Right ventricle myocardium inferior (tissue), 1 donor: ENCODE measurements at places on chromosomes 11 and 22.

GRCh38 chr11:36711104-36711825, 113.2 kb upstream of the RAG2 start:
- DNase-seq = no peak

DNA sequence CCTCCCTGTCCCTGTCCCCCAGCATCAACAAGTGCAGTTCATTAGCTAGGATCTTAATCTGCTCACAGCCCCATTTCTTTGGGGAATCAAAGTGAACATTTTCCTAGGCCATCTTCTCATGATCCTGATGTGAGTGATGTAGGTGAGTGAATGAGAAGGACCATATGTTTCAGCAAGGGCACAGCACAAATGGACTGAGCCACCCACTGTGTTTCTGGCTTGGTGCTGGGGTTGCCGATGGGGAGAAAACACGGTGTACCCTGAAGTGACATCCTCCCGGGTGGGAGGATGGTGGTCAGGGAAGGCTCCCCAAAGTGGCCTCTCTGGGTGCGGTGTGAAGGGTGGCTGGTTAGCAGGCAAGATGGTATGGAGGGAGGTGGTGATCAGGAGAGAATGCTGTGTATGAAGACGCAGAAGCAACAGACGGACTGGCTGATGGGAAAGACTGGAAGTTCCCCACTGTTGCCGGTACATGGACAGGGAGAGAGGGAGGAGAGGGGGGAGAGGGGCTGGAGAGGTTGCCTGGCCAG, 72.2 kb downstream of the JAM3 start:
- no peak for DNase-seq

- no peak for DNase-seq
Observed at GRCh38 chr11:110907629-110908028, 195.4 kb upstream of the ARHGAP20 start.

- no peak for DNase-seq
Observed at GRCh38 chr11:64694821-64695365, 28.1 kb downstream of the NRXN2 start.

- no peak for DNase-seq
Observed at GRCh38 chr11:19664886-19665548, 47.6 kb upstream of the NAV2 start.

GRCh38 chr22:43988960-43989359, 33.7 kb downstream of the SAMM50 start:
- DNase-seq = no peak

- DNase-seq = peak; percentile 73
Observed at GRCh38 chr22:25563761-25564319, 635 bp upstream of the GRK3 start.

- DNase-seq = no peak
Observed at GRCh38 chr11:103681855-103682254, 354.6 kb upstream of the DDI1 start.

GRCh38 chr11:32447252-32447651, 11.9 kb upstream of the WT1 start:
- no peak for DNase-seq

GRCh38 chr11:64157631-64158394, 8.1 kb downstream of the MACROD1 start:
- no peak for DNase-seq

DNA sequence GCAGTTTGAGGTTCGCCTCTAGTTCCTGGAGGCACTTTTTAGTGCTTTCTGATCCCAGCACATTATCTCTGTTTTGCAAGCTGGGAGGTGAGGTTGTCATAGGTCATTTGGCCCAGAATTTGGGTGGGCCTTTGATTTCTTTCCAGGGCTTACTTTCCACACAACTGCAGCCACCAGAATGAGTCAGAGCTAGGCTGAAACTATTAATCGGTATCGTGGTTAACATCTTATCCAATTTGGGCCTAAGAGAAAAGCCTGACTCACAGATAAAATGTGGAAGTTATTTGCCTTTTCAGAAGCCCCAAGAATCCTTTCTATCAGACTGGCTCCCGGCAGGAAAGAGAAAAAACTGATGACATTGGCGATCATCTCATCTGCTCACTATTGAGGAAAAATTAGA, 166.4 kb downstream of the KIRREL3 start:
- DNase-seq = no peak

DNA sequence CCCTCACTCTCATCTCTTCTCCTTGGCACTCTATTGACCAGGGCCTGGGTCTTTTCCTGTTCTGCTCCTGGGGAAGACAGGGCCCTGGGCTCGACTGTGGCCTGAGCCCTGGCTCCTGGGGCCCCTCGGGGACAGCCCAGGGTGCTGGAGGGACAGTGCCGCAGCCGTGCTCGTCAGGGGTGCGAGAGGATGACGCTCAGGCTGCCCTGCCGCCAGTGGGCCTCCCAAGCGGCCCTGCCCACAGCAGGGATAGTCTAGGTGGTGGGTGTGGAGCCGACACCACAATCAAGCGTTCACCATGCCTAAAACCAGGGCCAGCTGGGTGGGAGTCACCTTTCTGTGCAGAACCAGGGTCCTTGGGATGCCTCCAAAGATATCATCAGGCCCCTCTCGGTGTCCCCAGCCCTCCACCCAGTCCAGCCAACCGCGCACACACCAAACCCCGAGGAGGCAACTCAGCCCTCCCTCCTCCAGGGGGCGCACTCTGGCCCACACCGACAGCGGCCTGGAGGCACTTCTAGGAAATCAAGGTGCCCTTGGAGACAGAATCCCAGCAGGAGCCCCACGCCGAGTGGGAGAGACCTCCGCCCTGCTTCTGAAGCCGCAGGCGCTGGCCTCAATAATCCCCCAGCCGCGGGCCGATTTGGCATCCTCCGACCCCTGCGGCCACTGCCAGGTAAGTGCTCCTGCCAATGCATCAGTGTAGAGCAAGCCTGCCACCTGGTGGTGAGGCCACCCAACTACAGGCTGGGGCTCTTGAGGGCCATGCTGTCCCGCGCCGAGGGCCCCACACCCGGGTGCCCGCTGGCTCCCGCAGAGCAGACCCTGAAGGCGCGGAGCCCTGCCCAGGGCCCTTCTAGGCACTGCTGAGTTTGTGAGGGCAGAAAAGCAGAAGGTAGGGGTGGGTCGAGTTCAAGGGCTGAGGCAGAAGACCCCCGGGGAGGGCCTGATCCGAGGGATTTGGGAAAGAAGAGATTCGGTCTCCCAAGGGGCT, 496.4 kb downstream of the BUD13 start:
- DNase-seq = peak; percentile 88

- no peak for DNase-seq
Observed at GRCh38 chr11:124745270-124745834, 5.6 kb downstream of the NRGN start.

- no peak for DNase-seq
Observed at GRCh38 chr11:122344215-122344614, 228.2 kb upstream of the BLID start.

DNA sequence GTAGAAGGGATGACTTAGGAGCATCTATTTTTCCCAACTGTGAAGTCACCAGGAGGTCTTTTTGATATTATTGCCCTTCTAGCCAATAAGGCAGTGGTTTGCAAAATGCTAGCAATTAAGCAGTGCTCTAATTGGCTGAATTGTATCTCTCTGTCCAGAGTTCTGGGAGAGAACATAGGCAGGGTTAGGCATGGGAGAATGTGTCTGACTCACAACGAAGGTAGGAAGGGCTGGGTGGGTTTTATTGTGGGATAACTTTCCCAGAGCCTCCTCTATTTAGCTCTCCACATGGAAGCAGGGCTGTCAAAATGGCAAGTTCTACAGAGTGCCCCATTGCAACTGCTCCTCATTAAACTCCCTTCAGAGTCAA, 415.9 kb upstream of the CADM1 start:
- no peak for DNase-seq

- DNase-seq = no peak
Observed at GRCh38 chr11:62725646-62726045, 1.6 kb downstream of the HNRNPUL2 start.

DNA sequence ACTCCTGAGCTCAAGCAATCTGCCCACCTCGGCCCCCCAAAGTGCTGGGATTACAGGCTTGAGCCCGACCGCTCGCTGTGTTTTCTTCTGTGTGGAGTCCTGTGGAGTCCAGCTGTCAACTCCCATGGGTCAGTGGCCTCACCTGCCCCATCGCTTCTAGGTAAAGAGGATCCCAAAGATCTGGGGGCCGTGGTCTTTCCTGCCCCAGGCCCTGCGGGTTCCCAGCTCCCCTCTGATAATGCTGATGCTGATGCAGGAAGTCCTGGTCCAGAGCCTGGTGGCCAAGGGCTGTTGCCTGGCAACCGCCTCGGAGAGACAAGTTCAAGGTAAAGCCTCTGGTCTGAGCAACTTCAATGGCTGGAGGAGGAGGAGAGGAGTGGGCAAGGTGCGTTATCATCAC, 9.6 kb downstream of the SSTR3 start:
- no peak for DNase-seq

DNA sequence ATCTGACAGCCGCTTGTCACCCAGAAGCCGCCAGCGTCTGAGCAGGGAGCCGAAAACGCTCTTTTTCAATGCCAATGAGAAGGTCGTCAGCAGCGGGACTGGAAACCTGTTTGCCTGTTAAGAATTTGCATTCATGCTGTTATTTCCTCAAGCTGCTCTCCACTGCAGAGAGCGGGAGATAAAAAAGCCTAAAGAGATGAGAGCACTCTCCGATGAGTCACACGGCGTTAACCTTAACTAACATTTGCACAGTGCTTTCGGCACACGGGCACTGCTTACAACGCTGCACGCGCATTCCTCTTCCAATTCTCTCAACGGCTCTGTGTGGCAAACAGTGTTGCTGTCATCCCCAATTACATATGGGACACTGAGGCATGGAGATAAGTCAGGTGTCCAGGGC, 40.0 kb upstream of the RTL6 start:
- DNase-seq = no peak

DNA sequence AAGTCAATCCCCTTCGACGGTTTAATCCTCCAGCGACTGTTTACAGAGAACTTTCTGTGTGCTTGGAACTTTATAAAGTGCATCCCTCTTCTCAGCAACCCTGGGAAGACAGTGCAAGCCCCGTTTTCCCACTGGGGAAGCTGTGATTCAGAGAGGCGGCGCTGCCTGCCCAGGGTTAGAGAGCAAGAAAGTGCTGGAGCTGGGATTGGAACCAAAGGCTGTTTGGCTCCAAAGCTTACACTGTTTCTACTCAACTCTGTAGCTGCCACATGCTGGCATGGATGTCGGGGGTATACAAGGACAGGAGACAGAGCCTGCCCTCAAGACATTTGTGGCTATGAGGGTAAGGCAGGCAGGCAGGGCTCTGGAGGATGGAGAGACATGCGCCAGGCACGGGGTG, 13.0 kb downstream of the FBLN1 start:
- no peak for DNase-seq

- no peak for DNase-seq
Observed at GRCh38 chr11:57499983-57500461, 15.5 kb downstream of the SLC43A1 start.

DNA sequence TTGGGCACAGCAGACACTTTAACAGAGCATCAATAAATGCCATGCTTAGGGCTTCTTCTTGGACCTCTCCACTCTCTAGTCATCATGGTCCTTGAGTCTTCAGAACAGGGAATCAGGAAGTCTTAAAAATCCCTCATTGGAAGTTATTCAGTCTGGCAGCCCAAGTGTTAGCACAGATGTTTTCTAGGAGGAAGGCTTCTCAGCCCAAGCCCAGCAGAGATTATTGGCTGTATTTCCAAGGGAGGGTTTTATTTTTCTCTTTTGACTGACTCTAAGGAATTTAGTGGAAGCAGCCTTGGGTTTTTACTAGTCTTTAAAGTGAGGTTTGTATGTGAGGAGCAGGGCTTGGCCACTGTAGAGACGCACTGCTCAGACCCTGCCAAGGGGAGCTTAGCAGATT, 41.9 kb downstream of the CEP164 start:
- DNase-seq = no peak

DNA sequence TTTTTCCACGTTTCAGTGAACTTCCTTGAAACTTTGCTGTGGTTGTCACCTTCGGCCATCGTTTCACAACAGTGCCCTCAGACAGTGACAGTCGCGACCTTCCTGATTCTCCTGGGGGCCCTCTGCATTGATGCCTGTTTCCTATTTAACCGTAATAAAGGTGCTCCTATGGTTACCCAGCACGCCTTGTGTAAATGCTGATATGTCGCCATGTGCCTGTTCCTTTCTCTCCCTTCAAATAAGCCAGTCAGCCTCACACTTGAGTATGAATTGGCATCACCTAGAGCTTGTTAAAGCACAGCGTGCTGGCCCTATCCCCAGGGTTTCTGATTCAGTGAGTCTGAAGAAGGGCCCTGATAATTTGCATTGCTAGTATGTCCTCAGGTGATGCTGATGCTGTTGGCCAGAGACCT, 104.8 kb downstream of the MICAL2 start:
- no peak for DNase-seq

DNA sequence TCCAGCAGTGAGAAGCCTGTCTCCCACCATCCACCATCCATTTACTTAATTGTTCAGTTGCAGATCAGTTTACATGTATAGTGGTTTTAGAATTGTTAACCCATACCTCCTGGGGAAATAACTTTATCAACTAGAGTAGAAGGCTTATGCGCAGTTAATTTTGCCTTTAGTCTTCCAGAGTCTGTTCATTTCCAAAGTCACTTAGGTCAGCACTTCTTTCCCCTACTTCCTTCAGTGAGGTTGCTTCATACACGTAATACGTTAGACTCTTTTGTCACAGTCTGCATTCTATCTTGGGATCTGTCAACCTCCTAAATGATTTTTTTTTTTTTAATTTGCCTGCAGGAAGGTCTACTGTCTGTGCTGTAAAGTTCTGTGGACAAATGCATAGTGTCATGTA, 495.6 kb upstream of the ISX start:
- no peak for DNase-seq

DNA sequence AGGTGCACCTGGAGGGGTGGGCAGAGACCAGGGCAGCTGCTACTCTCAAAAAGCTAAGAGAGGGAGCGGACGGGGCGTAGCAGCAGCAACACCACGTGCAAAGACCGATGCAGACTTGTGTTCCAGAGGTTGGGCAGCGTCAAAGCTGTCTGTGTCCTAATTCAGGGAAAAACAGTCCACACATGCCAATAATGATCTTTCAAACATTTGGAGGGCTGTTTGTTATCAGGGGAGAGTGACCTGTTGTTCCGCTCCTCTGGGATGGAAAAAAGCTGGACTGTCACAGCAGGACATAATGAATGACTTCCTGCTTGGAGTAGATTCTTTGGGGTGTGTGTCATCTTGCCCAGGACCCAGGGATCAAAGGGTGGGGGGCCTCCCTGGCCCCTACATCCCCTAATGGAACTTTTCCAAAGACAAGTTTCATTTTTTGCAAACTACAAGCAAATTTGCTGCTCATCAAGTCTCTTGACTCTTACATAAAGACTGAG, 6.2 kb upstream of the FBLN1 start:
- DNase-seq = no peak

GRCh38 chr22:36326178-36327161, 61.3 kb downstream of the MYH9 start:
- DNase-seq = no peak

DNA sequence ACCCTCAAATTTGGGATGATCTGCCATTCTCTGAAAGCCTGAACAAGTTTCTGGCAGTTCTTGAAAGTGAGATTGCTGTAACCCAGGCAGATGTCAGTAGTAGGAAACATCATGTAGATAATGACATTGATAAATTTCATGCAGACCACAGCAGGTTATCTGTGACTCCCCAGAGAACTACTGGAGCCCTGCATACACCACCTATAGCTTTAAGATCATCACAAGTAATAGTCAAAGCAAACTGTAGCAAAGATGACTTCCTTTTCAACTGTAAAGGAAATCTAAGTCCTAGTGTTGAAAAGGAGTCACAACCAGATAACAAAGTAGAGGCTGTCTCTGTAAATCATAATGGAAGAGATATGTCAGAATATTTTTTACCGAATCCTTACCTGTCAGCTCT, 31.0 kb downstream of the DDIAS start:
- DNase-seq = no peak
